ENCODE measurements at places on chromosomes 12 and 14.

DNA sequence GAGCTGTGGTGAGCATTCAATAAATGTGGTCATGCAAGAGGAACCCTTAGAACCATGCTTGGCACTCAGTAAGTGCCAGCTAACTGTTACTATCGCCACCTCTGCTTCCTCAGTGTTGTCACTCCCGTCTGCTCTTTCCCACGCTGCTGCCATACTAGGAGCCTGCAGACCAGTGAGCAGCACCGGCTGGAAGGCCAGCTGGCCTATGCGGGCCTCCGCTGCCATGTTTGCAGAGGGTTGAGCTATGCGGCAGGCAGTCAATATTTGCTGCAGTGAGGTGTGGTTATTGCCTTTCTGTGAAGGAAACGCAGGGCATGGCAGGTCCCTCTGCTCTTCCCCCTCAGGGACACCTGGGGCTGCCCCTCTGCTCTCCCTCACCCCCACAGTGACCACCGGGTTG is 13.0 kb downstream of the KMT5A start:
- peak; percentile 55 for DNase-seq

DNA sequence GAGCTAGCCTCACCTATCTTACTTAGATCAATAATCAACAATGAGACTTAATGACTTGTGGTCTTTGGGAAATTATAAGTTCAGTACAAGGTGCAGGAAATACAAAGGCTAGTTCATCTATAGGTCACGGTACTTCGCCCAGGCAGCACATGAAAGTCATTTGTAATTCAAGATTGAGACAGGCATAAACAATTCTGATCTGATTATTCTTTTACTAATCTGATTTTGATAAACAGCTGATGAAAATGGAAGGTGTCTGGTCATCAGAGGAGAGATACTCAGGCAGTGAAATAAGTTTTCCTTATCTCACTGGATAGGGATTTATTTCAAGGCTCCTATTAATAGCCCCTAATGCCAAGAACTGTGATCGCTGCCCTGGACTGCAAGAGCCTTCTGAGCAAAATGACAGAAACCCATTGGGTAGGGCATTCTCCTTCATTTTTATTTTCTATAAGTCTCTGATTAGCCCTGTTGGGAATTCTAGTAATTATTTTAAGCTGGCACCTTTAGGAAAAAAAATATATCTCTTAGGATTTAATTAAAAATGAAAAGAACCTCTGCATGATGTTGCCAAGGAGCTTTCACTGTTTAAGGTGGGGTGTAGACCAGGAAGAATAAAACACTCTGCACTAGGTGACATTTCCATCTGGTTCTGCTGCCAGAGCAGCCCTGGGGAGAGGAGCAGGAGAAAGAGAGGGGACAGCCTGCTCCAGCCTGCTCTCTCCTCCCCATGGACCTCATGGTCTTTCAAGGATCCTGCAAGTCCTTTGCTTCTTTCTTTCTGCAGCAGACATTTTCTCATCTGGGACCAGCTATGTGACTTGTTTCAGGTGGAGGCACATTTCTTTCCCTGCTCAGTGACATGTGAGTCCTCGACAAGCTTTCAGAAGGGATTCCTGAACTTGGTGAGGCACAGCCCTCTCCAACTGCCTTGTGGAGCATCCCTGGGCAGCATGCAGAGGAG is 44.8 kb downstream of the SSPN start:
- DNase-seq = no peak

GRCh38 chr12:61854902-61855301 is 405.3 kb upstream of the USP15 start:
- DNase-seq = no peak

DNA sequence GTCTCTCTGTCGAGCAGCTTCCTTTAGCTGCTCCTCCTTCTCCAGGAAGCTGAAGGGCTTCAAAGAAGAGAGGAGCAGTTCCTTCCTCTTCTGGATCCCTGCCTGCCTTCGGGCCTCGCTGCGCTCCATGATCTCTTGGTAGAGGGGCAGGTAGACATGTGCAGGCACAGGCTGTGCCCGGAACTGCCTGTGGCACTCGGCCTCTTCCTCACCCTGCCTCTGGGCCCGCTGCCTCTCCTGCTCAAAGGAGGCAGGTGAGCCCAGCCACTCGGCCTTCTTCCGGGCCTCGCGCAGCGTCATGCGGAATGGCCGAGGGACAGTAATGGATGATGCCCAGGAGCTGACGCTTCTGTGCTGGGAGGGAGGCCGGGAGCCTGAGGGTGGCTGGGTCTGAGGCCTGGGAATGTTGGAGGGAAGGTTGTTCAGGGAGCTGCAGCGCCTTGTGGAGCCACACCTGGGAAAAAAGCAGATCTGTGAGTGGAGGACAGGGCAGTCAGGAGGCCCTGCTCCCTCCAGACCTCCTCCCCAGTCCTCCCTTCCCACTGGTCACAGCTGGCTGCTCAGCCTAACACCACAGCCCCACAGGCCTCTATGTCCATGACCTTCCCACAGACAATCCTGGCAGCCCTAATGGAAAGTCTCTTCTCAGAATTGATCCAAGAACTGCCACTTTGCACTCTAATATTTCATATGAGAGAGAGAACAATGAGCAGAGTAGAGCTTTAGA is 5.3 kb downstream of the FAM161B start:
- no peak for DNase-seq

GRCh38 chr12:59322473-59322872 is 273.4 kb upstream of the SLC16A7 start:
- DNase-seq = no peak

GRCh38 chr12:12669020-12669419 is 27.0 kb downstream of the GPR19 start:
- DNase-seq = no peak

- no peak for DNase-seq
Observed at GRCh38 chr12:47134005-47134404, 54.2 kb upstream of the AMIGO2 start.

DNA sequence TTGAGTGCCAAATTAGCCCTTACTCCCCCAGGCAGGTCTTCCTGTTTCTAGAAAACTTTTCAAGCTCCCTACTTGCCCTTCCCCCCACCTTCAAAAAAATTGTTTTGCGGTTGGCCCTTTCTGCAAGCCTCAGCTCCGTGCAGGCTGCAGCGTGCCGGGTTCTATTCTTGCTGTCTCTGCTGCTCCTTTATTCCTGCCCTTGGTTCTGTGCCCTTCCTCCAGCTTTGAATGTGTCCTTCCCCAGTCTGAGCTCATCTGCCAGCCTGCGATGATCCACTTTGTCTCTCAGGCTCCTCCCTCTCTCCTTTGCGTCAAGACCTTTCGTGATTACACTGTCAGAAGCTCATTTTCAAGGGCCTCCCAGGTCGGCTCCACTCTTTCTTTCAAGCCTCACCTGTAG is 98.6 kb downstream of the IRF2BPL start:
- no peak for DNase-seq

DNA sequence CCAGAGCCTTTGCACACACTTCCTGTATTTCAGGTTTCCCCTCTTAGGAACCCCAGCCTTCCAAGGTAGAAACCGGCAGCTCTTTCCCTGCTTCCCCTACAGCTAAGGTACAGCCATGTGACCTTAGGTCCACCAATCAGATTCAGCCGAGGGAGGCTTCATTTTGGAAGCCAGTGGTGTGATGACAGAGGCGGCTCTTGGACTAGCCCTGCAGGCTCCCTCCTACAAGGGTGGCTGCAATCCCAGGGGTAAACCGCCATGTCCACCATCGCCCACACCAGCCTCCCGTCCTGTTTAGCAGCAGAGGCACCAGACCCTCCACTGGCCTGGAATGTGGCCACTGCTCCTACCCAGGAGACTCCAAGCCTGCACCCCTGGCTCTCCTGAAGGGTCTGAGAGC is 65.6 kb downstream of the SERPINA3 start:
- DNase-seq = no peak

DNA sequence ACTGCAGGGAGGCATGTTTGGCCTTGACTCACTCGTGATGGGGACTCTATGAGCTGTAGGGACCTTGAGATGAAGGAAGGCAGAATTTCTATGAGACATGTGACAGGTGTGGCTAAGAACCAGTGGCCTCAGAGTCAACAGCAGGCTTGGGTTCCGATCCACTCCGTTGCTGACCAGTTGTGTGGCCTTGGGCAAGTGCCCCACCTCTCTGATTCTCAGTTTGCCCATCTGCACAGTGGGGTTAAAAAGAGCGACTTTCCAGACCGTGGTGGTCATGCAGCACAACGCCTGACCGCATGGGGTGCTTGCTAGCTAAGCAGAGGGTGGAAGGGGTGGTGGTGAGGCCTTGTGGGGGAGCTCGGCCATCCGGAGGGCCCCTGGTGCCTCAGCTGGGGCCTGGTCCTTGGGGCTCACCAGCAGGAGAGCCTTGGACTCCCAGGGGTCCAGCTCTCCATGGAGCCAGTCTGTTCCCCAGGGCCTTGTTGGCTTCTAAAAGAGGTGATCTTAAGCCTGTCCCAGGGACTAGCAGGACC is 18.5 kb downstream of the PAPLN start:
- DNase-seq = no peak

DNA sequence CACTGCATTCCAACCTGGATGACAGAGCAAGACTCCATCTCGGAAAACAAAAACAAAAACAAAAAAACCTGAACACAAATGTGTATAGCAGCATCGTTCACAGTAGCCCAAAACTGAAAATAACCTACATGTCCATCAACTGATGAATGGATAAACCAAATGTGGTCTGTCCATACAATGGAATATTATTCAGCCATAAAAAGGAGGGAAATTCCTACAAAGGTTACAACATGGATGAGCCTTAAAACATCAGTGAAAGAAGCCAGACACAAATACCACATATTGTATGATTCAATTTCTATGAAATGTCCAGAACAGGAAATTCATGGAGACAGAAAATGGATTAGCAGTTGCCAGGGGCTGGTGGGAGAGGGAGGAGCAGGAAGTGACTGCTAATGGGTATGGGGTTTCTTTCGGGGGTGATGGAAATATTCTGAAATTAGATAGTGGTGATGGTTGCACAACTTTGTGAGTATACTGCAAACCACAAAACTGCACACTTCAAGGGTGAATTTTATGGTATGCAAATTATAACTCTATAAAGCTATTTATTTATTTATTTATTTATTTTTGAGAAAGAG is 4.0 kb downstream of the MYL2 start:
- no peak for DNase-seq

- no peak for DNase-seq
Observed at GRCh38 chr12:67632005-67632404, 16.5 kb upstream of the DYRK2 start.

GRCh38 chr14:61253064-61253738 is 27.9 kb downstream of the TMEM30B start:
- no peak for DNase-seq

- DNase-seq = no peak
Observed at GRCh38 chr12:68883151-68883550, 49.8 kb downstream of the CPM start.

DNA sequence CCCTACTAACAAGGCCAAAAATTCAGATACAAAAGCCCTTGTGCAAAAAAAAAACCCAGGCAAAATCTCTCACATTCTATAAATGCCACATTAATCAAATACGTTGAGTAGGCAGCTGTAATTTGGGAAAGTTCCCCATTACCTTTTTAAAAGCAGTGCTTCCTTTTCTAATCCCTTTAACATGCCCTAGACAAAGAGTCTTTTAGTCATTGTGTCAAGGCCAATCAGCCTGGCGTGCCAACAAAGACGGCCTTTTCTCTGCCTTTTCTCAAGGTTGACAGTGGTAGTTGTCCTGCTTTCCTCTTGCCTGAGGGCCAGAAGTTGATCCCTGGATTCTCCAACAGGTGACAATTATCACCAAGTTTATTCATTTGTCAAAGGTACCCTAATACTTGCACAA is 62.5 kb upstream of the METAP2 start:
- no peak for DNase-seq

GRCh38 chr12:131199221-131199620 is 245.5 kb downstream of the ADGRD1 start:
- no peak for DNase-seq

DNA sequence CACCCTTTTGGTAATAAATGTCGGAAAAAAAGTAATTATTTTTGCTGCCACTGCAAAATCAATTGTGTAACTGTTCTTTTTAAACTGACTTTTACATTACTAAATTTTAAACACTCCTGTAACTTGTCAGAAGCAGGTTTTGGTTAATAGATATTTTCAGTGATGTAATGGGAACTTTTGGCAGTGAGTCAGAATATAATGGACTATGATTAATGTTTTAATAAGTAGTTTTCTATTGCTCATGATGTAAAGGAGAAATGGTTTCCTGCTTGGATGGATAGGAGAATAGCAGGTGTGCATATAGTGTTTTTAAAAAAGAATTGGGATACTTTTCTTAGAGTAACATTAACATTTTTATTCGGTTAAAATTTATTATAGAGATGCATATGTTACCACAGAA is 58.8 kb downstream of the TRMT5 start:
- DNase-seq = no peak

GRCh38 chr14:70934084-70934483 is 26.8 kb downstream of the PCNX1 start:
- DNase-seq = no peak

- DNase-seq = no peak
Observed at GRCh38 chr12:98058838-98059237, 456.6 kb upstream of the TMPO start.

DNA sequence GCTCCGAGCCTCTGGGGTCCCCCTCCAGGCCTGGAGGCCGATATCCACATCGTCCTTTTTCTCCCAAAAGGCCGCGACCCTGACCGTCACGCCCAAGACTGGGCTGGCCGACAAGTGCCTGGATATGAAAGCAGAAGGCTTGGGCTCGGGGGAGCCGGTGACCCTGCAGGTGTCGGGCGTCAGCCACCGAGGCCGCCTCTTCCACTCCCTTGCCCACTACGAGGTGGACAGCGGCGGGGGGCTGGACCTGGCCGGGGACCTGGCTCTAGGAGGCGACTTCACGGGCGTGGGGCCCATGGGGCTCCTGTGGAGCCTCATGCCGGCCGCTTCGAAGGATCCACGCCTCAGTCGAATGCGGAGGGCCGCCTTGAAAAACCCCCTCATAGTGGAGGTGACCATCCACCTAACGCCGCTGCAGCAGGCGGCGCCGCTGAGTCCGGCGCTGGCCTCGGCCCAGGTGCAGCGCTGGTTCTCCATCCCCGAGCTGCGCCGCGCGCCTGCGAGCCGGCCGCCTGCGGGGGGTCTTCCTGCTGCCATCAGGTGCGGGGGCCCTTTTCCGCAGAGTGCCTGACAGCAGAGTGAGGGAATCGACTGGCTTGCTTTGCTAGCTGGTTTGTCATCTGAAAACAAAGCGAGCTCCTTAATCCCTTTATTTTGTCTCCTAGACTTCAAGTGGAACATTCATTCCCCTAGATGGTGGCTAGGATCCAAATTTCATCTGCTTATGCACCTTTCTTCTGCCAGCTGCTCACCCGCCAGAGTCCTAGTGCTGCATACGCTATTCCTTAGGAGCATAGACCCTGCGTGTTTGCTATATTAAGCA is 10.6 kb upstream of the DNAL1 start:
- DNase-seq = no peak

GRCh38 chr12:32574585-32574984 is 104.5 kb upstream of the DNM1L start:
- no peak for DNase-seq
